Daoy (cell line): ENCODE measurements at places on chromosomes 4 and X. TPM values are rescaled to one million over a fixed set of nuclear protein-coding genes. Genes with fewer than 3 reads are reported as not detected.

- DNase-seq: peak; percentile 13
Observed at GRCh38 chrX:31331015-31331414, 259.2 kb upstream of the FTHL17 start.

DNA sequence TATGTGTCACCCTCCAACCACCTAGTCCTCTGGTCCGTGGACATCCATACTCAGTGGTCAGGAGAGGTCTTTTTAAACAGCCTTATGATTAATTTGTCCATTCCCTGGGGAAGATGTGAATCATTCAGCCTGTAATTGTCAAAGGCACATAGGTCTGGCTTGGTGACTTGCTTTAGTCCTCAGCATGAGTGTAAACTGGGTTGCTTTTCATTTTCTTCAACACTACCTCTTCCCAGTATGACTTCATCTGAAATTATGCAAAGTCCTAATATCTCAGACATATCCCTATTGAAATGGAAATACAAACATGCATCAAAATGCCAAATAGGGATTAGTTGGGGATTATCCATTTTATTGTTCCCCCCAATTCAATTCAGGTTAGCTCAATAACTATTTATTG lies 208.3 kb upstream of the AMOT start:
- DNase-seq: no peak

GRCh38 chr4:184369871-184370270 lies 104.5 kb downstream of the IRF2 start:
- DNase-seq: peak; percentile 55

DNA sequence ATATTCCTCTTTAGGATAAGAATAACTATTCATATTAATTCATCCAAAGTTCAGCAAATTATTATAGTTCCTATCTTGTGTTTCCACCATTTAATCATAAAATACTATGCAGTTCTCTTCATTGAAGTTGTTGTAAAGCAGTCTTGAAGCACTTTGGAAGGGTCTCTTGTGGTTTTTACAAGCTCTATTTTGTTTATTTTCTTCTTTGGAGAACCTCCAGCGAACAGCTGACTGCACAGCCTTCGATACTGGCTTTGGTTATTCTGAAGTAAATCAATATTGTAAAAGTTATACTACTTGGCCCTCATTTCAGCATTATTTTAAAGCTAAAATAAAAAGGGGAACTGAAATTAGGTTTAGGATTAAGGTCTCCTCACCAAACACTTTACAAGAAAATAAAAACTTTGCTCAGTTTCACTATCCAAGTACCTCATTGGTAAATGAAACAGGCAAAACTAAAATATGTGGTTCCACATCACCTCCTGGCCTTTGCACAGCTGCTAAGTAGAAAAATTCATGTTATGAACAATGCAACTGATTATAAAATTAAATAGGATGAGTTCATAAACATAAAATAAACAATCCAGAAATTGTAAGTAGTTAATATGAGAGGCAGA lies 1629.2 kb upstream of the ADGRL3 start:
- DNase-seq: no peak

DNA sequence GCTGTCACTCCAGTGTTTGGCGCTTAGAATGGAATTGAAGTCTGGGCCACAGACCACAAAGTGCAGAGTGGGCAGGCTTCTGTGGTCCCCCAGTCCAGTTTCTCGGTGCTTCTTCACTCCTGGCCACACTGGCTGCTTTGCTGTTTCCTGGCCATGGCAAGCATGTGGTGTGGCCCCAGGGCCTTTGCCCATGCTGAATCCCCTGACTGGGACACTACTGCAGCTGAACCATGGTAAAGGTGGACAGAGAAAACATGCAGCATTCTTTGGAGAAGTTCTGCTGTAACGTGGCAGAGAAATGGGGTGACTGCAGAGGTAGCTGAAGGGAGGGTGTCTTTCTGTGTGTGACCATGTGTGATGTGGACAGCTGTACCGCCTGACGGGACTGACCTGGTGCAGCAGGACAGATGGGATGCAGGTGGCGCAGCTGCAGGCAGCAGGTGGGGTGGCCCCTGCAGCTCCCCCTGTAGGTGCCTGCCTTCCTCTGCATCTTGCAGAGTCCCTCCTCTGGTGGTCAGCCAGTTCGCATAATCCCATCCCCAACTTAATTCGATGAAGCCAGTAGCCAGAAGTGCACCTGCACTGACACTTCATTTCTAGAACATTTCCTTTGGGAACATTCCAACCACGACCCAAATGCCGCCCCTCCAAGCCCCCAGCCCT lies 13.2 kb upstream of the S100P start:
- DNase-seq: no peak

- peak; percentile 64 for DNase-seq
Observed at GRCh38 chrX:41313419-41313818, 20.5 kb upstream of the DDX3X start.

Gene CT45A8
- 0.12 and 0.69 TPM in 2 replicates for total RNA-seq

Gene METTL14
- 10.2 and 22.0 TPM in 2 replicates for total RNA-seq

- DNase-seq: no peak
Observed at GRCh38 chr4:173269280-173269679, 64.9 kb downstream of the HMGB2 start.

DNA sequence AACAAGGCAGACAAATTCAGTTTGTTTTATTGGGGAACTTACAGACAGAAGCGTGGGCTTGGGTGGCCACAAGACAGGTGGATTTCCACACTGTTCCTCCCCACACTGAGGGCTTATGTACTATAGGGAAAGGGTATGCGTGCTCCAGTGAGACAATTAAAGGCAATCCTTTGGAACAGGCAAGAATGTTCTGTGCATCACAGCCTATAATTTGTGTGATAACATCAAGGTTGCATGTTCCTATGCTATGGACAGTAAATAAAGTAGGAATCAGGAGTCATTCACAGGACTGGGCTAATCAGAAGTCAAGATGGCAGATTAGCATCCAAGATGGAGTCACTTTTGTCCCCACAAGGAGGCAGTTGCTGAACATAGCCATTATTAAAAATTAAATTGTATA lies 84.6 kb upstream of the TRIM2 start:
- DNase-seq: no peak

- DNase-seq: peak; percentile 69
Observed at GRCh38 chr4:7941111-7941964, 1.7 kb upstream of the AFAP1 start.

GRCh38 chr4:176001151-176002006 lies 64.3 kb upstream of the WDR17 start:
- DNase-seq: peak; percentile 29

Gene RTL3
- 0.21 TPM in 1 of 2 replicates, not detected in the other for total RNA-seq

Gene ABCG2
- total RNA-seq: 3.1 and 3.9 TPM in 2 replicates

DNA sequence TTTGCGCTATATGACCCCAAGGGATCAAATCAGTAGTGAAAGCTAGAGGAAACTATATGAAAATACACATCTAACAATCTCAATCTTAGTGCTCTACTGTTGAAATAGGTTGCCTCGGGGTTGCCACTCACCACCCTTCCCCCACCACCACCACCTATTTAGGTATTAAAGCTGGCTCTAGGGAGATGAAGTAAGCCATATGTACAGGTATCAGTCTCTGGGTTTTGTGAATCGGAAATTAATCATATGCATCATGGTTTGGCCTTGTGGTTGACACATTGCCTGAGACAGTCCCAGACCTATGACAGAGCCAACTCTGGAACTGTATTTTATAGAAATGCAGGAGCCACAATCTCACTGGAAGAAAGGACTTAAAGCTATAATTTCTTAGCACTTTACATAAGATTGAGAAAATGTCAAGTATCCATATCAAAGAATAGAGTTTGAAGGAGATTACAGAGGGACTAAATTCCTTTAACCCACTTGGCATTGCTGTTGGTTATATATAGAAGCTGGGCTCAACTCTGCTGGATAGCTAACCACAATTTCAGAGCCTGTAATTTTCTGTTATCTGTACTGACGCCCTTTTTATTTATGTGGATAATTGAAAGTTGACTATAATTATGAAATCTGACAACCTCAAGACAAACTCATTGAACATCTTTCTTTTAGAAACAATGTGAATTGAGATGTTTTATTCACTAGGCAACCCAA lies 26.7 kb upstream of the BMP2K start:
- DNase-seq: no peak

DNA sequence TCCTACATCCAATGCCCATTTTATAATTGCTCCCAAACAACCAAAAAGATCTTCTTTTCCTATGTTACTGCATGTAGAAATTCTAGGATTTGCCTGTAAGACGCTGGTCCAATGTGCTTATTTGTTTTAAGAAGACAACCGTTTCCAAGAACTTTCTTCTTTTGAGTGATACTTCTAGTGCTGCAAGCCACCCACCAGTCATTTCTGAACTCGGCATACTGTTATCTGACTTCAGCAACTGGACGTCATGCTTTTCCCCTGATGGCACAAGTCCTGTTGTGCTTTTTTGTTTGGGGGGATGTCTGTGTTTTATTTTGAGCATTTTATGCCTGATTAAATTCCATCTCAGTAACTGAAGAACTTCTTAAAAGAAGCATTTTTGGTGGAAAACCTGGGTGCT lies 16.0 kb upstream of the RAP1GDS1 start:
- DNase-seq: no peak

DNA sequence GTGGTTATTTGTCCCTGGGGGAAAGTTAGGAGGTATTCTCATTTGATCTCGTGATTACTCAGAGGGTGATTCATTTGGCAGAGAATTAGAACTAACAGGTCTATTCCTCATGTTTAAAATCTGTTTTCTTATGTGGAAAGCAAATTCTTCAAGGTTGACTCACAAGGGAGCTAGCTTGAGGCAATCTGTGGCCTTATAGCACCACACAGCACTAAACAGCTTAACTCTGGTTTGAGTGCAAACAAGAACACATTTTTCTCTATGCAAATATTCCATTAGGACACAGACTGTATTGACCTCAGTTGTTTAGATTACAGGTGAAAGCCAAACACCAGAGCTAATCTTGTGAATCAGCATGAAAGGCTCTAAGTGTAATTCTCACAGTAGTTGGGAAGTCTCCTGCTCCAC lies 694.4 kb upstream of the POU3F4 start:
- no peak for DNase-seq

- peak; percentile 59 for DNase-seq
Observed at GRCh38 chrX:41275661-41276609, 58.0 kb upstream of the DDX3X start.

DNA sequence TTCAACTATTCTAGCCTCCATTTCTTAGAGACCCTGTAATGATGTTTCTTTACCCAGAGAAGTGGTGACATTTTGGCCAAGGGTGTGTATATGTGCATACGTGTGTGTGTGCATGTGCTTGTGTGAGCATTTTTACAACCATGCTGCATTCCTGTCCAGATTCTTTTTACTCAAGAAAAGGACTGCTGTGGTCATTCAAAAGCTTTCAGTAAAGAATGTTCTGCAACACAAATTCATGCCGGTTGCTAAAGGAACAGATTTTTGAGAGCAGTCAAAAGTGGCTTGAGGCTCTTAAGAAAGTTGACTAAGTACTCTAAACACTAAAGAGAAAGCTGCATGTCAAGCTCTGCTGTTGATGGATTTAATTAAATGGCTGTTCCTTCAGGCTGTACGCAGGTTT lies 65.0 kb upstream of the FMR1 start:
- no peak for DNase-seq
